ENCODE measurements at places on chromosomes 16 and 17. TPM values are rescaled to one million over a fixed set of nuclear protein-coding genes. Genes with fewer than 3 reads are reported as not detected.

Gene ZPBP2
- total RNA-seq, result not detected

Gene DHRS7C
- not detected for total RNA-seq

Gene TPPP3
- total RNA-seq, result not detected

Gene TNS4
- total RNA-seq, result 285 TPM

Gene IKZF3
- not detected for total RNA-seq

Gene ARHGAP23
- total RNA-seq, result 46.2 TPM

Gene CDRT15L2
- not detected for total RNA-seq

Gene MYOCD
- 0.07 TPM for total RNA-seq

- DNase-seq, result no peak
These were observed 46.9 kb upstream of the TAC4 start for GRCh38 chr17:49894761-49895160.

- DNase-seq, result no peak
These were observed 393 bp downstream of the PSMC3IP start for GRCh38 chr17:42577140-42577531.

DNA sequence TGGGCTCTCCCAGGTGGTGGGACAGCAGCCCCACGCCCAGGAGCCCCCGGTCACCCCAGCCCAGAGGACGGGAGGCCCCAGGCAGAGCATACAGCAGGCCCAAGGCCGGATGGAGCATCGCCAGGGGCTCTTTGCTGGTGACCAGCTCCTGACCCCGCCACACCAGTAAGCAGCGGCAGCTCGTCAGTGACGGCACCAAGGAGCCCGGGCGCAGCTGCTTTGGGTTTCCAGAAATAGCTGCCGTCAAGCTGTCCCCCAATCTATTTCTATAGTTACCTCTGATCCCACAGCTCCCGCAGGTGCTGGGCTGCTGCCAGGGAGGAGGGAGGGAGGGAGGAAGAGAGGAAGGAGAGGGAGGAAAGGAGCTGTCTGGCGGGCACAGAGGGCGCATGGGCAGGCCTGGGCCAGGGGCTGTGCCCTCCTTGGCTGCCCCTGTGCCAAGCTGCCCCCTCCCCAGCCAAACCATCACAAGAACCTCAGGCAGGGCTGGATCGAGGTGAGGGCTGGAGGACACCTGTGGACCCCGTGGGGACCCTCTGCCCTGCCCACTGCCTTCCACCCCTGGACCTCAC, 10.8 kb upstream of the RASD1 start:
- DNase-seq, result no peak

DNA sequence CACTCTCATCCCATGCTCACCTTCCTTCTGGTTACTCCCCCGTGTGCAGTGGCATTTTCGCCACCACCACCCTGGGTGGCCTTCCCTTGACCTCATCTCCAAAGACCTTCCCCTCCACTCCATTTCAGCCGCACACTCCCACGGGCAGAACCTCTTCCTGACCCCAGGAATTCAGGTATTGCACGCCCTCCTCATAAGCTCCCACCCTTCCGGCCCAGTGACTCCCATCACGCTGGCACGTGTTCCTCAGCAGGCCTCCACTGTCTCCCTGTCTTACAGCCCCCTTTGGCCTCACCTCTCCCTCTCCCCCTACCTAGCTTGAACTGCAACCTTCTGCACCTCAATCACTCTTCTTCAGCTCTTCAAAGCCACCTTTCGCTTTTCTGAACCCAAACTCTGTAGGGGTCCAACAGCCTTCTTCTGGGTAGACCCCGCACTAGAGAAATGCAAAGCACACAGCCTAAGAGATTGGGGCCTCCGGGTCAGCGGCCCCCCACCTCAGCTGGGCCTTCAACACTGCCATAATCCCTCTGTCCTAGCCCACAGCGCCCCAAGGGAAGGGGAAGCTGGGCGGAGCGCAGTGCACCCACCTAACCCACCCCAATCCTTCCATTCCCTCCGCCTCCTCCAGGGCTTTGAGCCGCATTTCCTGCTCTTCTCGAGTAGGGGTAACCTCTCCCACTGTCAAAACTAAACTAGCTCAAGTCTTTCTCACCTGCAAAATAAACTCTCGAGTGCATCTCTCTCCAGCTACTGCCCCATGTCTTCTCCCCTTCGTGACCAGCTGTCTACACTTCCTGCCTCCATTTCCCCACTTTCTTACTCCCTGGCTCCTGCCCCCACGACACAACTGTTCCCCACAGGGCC, 1.7 kb upstream of the TMEM97 start:
- DNase-seq, result no peak

GRCh38 chr17:53628011-53628410, 194.7 kb upstream of the KIF2B start:
- DNase-seq, result peak; percentile 83

GRCh38 chr17:30513346-30513745, 36.1 kb downstream of the GOSR1 start:
- no peak for DNase-seq

DNA sequence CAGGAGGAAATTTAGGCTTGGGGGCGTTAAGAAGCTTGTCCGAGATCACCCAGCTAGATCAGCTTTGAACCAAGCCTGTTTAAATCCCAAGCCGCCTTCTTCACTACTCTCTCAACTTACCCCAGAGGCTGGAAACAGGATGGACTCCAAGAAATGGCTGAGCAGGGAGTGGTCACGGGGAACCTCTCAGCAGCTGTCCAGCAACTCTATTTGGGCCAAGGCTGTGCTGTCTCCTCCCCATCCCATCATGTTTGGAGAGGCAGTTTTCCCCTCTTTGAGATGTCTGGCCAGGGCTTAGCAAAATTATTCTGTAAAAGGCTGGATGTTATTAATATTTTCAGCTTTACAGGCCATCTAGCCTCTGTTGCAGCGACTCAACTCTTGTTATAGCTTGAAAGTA, 305.7 kb downstream of the RBFOX1 start:
- DNase-seq, result no peak

DNA sequence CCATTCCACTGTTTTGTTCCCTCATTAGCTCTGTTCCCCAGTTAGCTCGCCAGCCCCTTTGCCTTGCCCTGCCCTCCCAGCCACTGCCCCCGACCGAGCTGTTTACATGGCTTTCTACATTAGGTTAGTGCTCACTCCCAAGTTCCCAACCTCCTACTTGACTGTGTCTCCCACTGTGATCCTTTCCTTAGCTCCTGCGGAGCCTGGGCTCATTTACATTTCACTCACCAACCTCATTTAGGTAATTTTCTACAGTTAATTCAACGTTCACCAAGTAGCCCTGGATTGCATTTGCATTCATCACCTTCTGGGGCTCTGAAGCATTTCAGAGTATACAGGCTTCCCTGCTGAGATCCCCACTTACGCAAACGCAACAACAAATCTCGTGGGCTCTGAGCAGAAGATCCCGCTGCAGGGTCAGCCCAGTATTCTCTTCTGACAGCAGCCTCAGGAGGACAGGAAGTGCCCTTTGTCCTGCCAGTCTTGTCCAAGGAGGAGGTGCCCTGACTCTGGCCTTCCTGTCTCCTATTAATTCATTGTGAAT, 325.8 kb upstream of the CCL2 start:
- no peak for DNase-seq

GRCh38 chr16:31385680-31386079, 7.5 kb upstream of the ITGAD start:
- peak; percentile 4 for DNase-seq

GRCh38 chr17:76197911-76198310, 42.4 kb downstream of the RNF157 start:
- no peak for DNase-seq

GRCh38 chr16:47284999-47285398, 141.3 kb upstream of the NETO2 start:
- no peak for DNase-seq

GRCh38 chr16:57444711-57445110, 2.5 kb downstream of the CIAPIN1 start:
- DNase-seq, result no peak

GRCh38 chr16:11524098-11524760, 62.5 kb downstream of the LITAF start:
- DNase-seq, result no peak

- no peak for DNase-seq
These were observed 6.1 kb downstream of the MNT start for GRCh38 chr17:2394775-2395201.

GRCh38 chr16:333406-334094, 19.0 kb downstream of the AXIN1 start:
- no peak for DNase-seq

GRCh38 chr16:84408856-84409255, 40.5 kb downstream of the ATP2C2 start:
- no peak for DNase-seq
